Hematopoietic multipotent progenitor cell (in vitro differentiated cells): ENCODE measurements at places on chromosomes 1 and 21. TPM values are rescaled to one million over a fixed set of nuclear protein-coding genes. Genes with fewer than 3 reads are reported as not detected.

Gene OR2T35
- total RNA-seq = not detected

Gene LEFTY1
- total RNA-seq = under 0.01 TPM

Gene CLEC20A
- total RNA-seq = 0.54 TPM

Gene GPR153
- total RNA-seq = 0.54 TPM

Gene VWA5B1
- total RNA-seq = under 0.01 TPM

Gene SCAMP3
- 55.7 TPM for total RNA-seq

DNA sequence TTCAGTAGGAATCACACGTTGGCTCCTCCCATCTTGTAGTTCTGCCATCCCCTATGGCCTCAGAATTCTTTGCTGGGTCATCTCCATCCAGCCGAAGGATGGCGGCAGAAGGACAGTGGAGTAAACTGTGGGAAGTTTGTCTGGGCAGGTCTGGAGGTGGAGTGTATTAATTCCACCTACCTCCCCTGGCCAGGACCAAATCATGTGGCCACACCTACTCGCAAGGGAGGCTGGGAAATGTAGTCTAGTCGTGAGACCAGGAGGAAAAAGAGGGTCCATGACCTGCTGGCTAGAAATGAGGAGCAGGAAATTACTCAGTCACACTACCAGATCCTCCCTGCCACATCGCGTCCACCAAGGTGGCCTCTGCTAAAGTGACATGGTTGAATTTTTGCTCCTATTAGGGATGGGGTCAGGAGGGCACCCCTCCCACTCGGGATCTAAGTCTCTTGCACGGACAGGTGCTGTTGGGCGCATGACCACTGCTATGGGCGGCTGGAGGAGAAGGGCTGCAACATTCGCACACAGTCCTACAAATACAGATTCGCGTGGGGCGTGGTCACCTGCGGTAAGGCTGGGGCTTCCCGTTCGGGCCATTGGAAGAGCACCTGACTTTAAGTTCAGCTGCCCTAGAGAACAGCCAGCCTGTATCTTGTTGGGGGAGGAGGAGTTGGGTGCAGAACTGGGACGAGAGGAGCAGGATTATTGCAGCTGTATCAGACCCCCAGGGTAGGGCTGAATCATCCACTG is 19.5 kb downstream of the PLA2G5 start:
- no peak for DNase-seq

DNA sequence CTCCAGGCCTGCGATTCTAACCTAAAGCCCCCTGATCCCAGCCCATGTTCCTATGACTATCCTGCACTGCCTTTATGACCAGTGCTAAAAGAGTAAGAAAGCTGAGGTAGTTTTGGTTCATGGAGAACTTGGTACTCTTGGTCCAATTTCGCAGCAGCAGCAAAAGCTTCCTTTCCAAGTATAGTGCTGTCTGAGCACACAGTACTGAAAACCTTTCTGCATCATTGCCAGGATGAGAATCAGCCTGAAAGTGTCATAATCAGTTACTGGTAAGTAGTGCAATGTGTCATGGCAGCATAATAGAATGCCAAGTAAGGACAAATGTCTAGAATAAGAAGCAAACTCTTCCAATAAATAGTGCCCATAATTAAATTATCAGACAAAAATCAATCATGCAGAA is 889.6 kb upstream of the ADGRL4 start:
- DNase-seq = no peak

DNA sequence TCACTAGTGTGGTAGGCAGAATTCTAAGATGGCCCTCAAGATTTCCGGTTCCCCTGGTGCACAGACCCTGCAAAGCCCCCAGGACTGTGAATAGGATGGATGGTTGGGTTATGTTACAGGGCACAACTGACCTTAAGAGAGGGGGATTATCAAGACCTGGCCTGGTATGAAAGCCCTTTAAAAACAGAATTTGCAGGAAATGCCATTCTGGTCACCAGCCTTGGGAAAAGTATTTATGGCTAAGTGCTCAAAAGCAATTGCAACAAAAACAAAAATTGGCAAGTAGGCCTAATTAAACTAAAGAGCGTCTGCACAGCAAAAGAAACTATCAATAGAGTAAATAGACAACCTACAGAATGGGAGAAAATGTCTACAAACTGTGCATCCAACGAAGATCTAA is 144.7 kb upstream of the EDN2 start:
- no peak for DNase-seq

DNA sequence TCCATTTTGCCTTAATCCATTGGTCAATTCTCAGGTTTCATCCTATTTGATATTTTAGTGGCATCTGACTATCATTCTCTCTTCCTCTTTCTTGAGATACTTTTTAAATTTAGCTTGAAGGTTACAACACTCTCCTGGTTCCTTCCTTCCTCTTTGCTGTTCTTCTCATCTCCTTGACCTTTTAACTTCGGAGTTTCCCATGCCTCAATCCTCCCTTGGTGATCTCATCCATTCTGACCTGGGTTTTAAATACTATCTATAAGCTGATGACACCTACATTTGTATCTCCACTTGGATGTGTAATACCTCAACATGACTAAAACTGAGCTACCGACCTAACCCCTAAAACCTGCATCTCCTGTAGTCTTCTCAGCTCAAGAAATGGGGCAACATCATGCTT is 4.8 kb upstream of the ZNF687 start:
- DNase-seq = peak; percentile 8

DNA sequence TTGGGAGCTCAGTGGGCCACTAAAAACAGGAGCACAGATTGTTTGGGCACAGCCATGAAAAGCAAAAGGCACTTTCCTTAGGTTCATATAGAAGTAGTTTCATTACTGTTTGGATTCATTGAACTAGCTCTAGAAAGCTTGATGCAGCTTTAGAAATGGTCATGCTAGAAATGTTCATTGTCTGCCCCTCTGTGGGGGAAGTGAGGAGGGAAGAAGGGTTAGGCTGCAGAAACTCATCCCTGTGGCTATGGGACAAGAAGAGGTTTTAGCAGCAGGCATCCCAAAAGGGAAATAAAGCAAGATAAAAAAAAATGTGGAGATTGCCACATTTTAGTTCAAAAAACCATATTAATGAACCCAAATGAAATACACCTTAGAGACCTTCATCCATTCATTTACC is 359.6 kb upstream of the PTBP2 start:
- DNase-seq = no peak

- DNase-seq = no peak
Observed at GRCh38 chr1:51734896-51735745, 118.2 kb downstream of the OSBPL9 start.

DNA sequence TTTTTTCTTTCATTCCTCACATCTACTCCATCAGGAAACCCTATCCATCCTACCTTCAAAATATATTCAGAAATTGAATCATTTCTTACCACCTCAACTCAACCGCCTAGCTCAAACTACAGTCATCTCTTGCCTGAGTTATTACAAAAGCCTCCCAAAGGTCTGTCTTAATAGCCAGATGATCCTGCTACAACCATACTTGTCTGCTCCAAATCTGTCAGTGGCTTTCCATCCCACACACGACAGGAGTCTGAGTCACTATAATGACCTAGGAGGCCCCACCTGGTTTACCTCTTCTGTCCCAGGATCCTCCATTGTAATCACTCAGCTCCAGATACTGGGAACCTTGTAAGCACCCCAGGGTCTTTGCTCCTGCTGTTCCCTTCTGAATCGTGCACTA is 37.1 kb upstream of the IL12RB2 start:
- DNase-seq = no peak

- no peak for DNase-seq
Observed at GRCh38 chr1:181319907-181320306, 163.4 kb upstream of the CACNA1E start.

DNA sequence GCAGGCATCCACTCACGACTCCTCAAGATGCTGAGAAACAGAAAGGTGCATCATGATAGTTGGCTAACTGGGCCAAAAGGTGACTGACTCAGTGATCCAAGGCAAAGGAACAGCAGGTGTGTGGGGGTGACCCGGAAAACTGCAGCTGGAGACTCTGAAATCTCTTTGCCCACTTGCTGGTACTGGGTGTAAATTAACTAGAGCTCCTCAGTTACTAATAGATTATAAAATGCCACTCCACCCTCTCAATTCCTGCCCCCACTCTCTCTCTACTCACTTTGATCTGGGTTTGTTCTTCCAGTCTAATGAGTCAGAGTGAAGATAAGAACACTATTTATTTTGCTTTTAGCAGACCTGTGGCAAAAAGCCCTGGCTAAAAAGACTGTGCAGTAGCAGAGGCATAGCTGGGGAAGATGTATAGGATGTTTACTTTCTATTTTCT is 7.2 kb upstream of the PIGC start:
- DNase-seq = no peak

- DNase-seq = no peak
Observed at GRCh38 chr1:220527908-220528678, at the start of gene MARK1. Gene MARK1 (plus strand): TSS chr1:220528136. CDS start chr1:220528823, 687 bp downstream.

DNA sequence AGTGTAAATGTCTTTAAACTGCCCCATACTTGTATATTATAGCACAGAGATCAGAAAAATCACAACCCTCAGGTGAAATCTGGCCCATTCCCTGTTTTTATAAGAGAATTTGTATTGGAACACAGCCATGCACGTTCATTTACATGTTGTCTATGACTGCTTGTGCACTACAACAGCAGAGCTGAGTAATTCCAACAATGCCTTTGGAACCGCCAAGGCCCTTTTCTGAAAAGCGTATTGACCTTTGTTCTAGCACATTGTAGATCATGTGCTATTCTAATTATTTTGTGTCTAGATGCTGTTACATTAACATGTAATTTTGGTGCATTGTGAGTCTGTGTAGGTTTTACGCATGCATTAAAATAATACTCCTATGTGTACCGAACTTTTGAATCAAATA is 339.6 kb downstream of the CHRM3 start:
- no peak for DNase-seq

DNA sequence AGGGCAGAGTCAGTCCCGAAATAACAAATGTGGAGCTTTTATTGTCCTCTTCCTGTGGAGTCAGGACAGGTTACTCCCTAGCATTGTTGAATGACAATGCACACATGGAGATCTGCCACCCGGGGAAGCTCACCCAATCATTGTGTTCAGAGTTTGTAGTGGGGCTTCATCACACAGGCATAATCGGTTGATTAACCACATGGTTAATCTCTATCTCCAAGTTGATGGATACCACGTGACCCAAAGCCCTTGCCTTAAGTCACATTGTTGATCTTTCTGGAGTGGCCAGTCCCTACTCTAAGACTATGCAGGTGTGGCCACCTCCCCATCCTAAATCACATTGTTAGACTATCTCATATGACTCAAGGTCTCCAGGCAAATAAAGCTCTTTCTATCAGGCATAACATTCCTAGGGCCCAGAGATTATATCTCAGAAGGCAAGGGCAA is 2.6 kb upstream of the C1orf141 start:
- no peak for DNase-seq

DNA sequence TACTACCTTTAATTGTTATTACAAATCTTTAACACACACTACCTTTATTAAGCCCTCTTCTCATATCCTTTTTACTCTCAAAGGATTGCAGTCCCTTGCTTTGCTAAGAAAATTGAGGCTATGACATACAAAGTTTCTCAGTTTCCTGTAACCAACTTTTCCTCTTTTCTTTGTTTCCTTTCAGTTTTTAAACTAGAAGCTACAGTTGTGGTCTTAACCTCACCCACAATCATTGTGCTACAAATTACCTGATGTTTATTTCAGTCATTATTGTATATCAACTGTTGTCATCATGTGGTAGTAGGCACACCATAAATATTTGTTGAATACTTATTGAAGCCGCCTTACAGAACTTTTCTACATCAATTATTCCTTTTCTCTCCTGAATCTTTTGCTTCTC is 51.8 kb downstream of the SLAMF6 start:
- no peak for DNase-seq

DNA sequence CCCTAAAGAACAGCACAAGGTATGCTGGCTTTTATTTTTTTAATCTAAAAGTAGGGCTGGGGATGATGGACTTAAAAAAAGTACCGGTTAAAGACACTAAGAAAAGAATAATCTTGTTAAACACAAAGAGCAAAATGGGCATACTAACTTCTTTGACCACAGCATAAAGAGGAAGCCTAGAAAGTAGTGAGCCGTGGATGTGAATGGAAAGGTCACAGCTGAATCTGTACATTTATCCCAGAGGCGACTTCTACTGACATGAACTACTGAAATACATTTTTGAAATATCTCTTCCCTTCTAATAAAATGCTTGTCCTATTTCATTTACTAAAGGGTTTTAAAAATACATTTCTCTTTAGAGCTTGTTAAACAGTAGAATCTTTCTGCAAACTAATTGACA is 140.7 kb downstream of the SLC45A1 start:
- no peak for DNase-seq

GRCh38 chr1:245645894-245646293 is 491.1 kb downstream of the KIF26B start:
- no peak for DNase-seq
